Stimulated activated CD4-positive, alpha-beta T cell treated with anti-CD3 and anti-CD28 coated beads, Interleukin-2, amount 100 ng/mL, for 4 hours (primary cell): ENCODE measurements at places on chromosomes 7 and 10.
A peak's percentile ranks its signal among the peaks of the same experiment; 100 is the strongest.

GRCh38 chr10:3658766-3659165, 126.2 kb downstream of the KLF6 start:
- DNase-seq = no peak

- DNase-seq = peak; percentile 66
These were observed at the start of gene CLIP2 for GRCh38 chr7:74289018-74289658. CLIP2 (plus strand) TSS chr7:74289407; CDS start chr7:74317547, 28,140 bp downstream.

DNA sequence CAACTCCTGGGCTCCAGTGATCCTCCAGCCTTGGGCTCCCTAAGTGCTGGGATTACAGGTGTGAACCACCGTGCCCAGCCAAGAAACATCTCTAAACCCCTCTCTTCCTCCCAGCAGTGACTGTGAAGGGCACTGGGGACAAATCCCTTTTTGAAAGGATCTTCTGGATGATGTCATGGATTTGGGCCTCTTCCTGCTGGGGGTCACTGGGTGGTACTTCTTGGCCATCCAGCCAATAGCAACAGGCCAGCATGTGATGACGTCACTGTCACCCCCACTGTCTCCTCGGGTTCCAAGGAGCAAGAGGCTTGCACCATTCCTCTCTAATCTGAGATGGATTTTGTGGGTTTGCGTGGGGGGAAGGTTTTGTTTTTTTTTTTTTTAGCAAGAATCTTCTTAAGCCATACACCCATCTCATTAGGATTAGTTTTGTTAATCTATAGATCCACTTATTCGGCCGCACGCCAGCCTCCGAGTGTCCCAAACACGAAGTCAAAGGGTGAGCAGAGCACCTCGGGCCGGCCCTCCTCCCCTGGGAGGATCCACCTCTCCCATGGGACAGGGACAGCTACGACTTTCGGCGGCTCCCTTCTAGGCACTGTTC, 29.4 kb upstream of the TNRC18 start:
- no peak for DNase-seq

DNA sequence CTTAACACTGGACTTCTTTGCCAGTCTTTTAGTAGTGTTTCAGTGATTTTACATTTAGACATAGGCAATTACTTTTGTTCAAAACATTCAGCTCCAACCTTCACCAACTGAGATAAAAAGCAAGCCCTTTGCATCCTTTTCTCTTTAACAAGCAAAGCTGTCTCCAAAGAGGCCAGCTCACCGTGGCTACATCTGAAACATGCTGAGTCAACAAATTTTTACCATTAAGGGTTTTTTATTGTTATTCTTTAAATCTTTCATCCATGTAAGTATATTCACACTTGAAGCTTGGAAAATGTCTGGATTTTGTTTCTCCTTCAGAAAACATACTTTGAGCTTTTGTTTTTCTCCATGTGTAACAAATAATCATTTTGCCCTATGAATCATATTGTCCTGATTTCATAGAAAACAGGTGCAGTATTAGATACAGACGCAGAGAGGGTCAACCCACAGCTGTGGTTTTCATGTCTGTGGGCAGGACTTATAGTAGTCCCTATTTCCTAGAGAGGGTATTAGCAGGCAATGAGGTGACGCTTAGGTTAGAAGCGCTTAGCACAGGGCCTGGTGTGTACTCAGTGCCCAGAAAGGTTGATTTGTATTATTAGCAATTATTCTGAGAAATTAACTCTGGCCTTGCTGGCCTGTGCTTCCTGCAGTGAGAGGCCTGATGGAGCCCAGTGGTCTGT, 99.5 kb downstream of the MKI67 start:
- DNase-seq = no peak

DNA sequence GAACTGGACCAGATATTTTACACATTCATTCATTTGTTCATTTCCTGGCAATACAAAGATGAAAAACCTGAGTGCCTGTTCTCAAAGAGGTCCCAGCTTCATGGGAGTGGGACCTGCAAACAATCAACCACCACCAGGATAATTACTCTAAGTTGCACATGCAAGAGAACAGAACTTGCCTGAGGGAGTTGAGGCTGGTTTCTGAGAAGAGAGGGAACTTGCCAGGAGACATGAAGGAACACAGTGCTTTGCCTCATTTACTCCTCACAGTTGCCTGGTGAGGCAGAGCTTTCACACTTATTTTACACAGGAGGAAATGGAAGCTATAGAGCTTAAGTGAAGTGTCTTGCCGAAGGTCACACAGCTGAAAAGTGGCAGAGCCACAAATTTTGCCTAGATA, 170.1 kb downstream of the SORCS3 start:
- DNase-seq = no peak

- no peak for DNase-seq
These were observed 119.7 kb upstream of the KLF14 start for GRCh38 chr7:130853503-130854279.

GRCh38 chr10:119278126-119278709, 70.8 kb downstream of the GRK5 start:
- no peak for DNase-seq

- no peak for DNase-seq
These were observed 22.4 kb upstream of the IFIT2 start for GRCh38 chr10:89279421-89279869.

DNA sequence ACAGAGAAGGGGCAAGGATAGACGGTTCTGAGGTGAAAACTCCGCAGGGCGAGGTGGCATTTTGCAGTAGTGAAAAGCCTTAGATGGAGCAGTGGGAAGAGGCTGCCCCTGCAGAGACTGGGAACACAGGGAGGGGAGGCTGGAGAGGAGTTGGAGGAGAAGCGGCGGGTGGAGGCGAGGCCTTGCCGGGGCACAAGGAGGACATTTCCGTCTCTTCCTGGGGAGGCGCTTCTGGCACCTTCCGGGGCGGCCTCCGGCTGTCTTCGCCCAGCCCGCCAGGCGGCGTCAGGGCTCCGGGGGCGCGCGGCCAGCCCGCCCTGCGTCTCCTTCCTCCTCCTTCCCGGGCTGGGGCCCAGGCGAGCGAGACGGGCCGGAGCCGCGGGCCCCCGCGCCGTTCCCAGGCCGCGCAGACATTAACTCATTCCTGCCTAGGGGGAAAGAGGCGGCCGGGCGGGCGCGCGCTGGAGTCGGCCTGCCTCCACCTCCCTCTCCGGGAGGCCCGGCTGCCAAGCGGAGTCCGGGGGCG, 42.7 kb downstream of the LDB3 start:
- peak; percentile 76 for DNase-seq

DNA sequence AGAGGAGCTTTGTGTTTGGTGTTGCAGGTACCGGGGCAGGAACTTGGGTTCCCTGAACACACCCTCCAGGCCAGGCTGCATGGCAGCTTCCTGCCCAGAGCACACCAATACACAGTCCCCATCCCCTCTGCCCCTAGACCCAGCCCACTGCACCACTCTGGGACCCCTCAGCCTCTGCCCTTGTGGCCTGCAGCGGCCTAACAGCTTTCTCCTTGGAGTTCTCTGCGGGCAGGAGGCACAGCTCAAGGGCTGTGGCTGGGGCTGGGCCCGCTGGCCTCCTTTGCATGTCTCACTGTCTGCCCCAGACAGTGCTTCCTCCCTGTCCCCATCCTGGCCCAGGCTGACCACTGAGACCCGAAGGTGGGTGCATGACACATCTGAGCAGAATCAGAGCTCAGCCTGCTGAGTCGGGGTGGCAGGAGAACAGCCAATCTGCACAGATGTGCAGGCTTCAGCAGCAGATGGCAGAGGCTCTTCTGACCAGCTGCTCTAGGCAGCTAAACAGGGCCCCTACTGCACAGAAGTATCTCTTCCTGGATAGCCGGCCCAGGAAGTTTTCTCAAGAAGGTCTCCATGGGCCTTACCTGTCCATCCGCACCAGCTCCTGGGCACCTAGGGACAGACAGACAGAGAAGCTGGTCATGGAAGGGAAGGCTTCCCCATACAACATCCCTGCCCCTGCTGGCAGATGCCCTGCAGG, 20.8 kb downstream of the VSIR start:
- no peak for DNase-seq

DNA sequence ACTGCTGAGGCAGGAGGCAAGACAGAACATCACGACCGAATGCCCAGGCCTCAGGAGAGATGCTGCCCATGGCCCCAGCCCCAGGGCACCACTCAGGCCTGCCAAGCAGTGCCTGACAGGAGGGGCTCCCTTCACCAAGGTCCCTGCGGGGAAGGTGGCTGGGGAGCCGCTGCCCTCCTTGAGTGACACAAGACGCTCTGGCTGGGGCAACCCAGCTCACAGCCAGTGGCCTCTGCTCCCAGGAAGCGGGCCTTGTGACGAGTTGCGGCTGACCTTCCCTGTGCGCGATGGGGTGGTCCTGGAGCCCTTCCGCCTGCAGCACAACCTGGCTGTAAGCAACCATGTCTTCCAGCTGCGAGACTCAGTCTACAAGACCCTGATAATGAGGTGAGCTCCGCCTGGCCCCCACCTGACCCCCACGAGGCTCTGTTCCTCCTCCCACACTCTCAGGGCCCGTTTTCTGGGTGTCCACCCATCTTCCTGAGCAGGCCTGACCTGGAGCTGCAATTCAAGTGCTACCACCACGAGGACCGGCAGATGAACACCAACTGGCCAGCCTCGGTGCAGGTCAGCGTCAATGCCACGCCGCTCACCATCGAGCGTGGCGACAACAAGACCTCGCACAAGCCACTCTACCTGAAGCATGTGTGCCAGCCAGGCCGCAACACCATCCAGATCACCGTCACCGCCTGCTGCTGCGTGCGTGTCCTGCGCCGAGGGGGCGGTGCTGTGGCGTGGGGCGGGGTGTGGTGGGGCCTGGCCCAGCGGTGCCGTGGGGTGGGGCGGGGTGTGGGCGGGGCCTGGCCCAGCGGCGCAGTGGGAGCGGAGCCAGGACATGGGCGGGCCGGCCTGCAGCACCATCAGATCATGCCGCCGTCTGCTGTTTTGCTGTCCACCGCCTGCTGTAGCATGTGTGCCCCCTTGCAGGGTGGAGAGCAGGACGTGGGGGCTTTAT, 12.8 kb downstream of the ZMIZ2 start:
- no peak for DNase-seq

GRCh38 chr10:76195654-76196390, 764.4 kb downstream of the LRMDA start:
- DNase-seq = no peak

GRCh38 chr7:51090411-51090810, 226.2 kb downstream of the COBL start:
- no peak for DNase-seq

GRCh38 chr10:30591249-30591670, 38.3 kb downstream of the LYZL2 start:
- peak; percentile 5 for DNase-seq

- DNase-seq = no peak
These were observed 9.3 kb downstream of the NOD1 start for GRCh38 chr7:30469303-30469702.

DNA sequence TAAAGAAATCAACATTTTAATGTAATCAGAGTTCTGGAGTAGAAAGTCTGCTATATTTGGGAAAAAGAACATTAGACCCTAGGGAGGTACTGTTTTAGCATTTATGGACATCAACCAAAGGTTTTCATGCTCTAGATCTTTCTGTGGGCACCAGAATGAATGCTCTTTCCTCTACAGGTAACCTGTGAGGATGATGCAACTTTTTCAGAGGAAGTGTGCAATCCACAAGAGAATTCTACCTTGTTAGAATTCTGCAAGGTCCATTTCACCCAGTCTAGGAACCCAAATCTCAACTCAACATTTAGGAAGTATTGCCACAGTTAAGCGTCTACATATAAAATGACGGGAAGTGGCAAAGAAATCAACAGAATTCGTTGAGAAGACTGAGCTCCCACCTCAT, 139.9 kb upstream of the FAM171A1 start:
- DNase-seq = no peak

DNA sequence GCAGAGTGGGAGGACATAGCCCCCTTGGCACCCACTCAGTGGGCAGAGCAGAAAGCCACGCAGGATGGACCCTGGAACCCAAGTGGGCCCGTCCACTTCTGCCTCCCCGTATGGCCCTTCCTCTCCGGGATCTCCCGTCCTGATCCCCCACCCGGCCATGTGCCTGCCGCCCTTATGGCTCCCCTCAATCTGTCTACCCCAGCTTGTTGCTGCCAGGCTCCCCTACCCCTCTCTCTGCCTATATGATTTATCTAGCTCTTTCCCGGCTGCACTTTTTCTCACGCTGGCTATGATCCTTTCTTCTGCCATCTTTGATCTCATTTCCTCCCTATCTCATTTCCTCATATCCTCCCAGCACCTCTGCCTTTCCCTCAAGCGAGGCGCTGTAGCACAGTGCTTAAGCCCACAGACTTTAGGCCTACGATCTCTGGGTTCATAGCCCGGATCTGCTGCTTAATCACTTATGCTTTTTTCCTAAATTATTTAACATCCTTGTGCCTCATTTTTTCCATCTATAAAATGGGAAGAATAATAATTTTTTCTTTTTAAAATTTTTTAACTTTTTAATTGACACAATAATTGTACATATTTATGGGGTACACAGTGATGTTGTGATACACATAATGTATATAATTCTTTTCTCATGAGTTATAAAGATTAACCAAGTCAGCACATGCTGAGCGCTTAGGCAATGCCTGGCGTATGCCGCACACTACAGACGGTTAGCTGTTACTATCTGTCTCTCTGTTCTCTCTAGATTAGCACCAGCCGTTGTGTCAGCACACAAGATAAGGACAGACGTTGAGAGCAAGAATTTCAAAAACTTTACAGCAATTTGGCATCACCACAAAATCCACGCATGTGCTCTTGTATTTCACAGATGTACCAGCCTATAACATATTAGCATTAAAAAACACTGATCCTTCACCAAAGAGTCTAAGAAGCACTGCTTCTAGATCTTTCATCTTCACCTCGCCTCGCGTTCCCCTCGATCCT, 18.1 kb downstream of the KCNH2 start:
- DNase-seq = no peak

GRCh38 chr7:2484868-2485267, 8.7 kb upstream of the GRIFIN start:
- DNase-seq = no peak

DNA sequence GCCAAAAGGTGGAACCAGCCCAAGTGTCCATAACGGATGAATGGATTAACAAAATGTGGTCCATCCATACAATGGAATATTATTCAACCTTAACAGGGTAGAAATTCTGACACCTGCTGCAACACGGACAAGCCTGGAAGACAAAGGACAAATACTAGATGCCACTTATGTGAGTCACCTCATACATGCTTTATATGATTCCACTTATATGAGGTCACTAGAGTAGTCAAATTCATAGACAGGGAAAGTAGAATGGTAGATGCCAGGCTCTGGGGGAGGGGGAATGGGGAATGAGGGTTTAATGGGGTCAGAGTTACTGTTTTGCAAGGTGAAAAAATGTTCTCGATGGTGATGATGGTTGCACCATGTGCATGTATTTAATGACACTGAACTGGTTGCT, 34.0 kb upstream of the CYTH3 start:
- no peak for DNase-seq

- no peak for DNase-seq
These were observed 70.0 kb downstream of the VOPP1 start for GRCh38 chr7:55502124-55502857.

GRCh38 chr7:134731616-134732015, 47.8 kb upstream of the CALD1 start:
- no peak for DNase-seq

GRCh38 chr10:51651063-51651462, 48.3 kb downstream of the CSTF2T start:
- DNase-seq = no peak

GRCh38 chr10:104831272-104831671, 190.2 kb downstream of the SORCS3 start:
- no peak for DNase-seq
